ENCODE measurements at places on chromosomes 4 and X.
A peak's percentile ranks its signal among the peaks of the same experiment; 100 is the strongest.

DNA sequence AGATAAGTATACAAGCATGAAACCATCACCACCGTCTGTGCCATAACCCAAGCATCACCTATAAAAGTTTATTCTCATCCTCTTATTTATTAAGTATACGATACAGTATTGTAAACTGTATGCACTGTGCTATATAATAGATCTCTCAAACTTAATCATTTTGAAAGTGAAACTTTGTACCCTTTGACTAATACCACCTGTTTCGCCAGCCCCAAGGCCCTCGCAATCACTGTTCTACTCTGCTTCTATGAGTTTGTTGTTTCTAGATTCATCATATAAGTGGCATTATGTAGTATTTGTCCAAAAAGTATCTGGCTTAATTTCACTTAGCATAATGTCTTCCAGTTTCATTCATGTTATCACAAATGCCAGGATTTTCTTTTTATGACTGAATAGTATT lies 72.1 kb upstream of the DOCK11 start:
- no peak for DNase-seq

- no peak for DNase-seq
Observed at GRCh38 chrX:44996277-44996676, 123.3 kb downstream of the KDM6A start.

GRCh38 chr4:183878251-183878970 lies 26.7 kb upstream of the STOX2 start:
- DNase-seq, result no peak

- DNase-seq, result no peak
Observed at GRCh38 chrX:129938081-129938480, 32.1 kb downstream of the UTP14A start.

DNA sequence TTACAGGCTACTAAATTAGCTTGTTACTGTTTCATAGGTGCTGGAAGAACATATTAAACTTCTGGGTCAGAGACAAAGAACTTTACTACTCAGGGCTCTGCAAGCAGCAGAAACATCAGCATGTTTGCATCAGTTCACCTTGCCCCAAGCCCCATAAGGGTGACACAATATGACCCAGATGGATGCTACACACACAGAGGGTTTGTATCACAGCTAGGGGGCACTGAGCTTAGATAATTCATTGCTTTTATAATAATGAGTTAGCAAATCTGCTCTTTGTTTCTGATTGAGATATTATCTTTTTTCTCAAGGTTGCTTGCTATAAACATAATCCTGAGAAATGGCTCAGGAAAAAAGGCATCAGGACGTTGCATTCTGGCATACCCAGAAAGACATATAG lies 4.8 kb upstream of the SYNPO2 start:
- no peak for DNase-seq

GRCh38 chr4:38084877-38085711 lies 124.9 kb downstream of the PTTG2 start:
- DNase-seq, result no peak

DNA sequence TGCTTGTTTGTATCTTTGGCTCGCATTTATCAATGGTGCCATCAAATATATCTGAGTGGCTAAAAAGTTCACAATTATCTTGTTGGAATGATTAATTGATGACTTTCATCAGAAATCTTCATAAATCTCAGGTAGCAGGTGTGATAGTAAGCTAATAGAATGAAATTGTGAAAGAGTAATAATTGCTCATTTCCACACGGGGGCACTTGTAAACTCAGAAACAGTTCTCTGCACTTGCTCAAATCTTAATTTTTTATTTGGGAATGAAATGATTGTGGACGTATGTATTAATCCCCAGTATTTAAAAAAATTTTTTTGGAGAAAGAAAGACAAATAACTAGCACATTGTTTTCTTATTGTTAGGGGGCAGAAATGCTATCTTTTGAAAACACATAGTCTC lies 132.8 kb downstream of the DTHD1 start:
- no peak for DNase-seq

DNA sequence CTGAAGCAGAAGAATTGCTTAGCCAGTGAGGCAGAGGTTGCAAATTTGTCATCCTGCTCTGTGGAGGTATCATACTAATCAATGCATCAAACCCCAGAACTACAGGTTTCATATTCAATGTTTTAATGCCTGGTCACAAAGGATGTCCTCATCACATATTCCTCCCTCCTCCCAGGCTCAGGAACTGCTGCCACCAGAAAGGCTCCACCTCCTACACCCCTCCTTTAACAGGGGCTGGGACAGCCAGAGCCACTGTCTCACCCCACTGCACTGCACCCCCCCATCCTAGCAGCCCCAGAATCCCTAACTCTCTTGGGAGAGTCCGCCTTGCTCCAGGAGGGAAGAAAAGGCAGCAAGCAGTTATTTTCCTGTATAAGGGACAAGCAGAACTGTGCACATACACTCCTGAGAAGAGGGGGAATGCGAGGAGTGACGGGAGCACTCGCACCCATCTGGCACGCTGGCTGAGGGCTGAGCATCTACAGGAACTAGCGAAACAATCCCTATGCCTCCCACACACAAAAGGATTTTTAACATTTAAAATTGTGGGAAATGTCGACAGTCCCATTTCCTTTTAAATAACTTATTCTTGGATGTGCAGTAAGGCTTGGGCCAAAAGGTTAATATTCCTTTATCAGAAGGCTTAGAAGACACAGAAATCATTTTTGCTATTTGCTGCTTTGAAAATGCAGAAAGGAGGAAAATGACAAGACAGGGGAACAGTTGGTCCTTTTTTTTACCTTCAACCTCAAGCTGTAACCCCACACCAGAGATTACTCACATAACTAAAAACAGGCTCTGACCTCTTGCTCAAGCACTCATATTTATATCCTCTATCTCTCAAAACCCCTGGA lies 27.8 kb downstream of the CD99L2 start:
- DNase-seq, result no peak

GRCh38 chrX:35456891-35457290 lies 341.3 kb upstream of the MAGEB16 start:
- no peak for DNase-seq

DNA sequence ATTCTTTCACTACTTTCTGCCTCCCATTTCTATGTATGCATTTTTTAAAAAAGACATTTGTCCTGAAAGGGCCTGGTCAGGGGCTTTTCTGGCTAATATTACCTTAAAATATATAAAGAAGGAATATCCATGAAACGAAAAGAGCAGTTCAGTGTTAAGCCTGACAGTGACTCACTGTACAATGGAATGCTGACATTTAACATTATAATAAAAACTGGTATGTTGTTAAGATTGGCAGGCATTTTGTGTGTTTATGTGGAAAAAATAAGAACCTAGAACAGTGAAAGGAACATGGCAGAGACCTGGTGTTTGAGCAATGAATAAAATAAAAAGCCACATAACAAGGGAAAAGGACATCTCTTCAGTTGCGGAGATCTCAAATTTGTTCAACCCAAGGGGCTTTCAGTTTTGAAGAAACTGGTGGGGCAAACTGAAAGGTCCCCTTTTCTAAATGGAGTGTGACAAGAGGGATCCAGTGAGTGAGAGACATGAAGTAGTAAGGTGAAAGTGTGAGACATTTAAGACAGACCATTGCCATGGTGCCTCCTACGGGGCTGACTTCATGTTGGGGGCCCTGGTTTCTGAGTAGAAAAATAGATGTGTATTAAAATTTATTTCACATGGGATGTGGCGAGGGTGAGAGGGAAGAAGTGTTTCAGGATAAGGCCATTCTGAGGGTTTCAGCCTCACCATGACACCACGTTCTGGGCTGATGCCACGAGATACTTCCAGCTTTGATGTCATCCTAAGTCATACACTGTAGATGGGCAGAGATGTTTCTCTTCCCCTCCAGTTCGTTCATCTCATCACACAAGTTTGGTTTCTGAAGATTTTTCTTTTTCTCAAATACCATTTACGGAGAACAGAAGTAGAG lies 324.9 kb downstream of the PPP3CA start:
- DNase-seq, result no peak

- no peak for DNase-seq
Observed at GRCh38 chrX:12702509-12703091, 88.6 kb upstream of the PRPS2 start.

- no peak for DNase-seq
Observed at GRCh38 chr4:36979533-36979932, 265.0 kb upstream of the NWD2 start.

- DNase-seq, result no peak
Observed at GRCh38 chrX:130118441-130119311, 8.4 kb upstream of the ELF4 start.

DNA sequence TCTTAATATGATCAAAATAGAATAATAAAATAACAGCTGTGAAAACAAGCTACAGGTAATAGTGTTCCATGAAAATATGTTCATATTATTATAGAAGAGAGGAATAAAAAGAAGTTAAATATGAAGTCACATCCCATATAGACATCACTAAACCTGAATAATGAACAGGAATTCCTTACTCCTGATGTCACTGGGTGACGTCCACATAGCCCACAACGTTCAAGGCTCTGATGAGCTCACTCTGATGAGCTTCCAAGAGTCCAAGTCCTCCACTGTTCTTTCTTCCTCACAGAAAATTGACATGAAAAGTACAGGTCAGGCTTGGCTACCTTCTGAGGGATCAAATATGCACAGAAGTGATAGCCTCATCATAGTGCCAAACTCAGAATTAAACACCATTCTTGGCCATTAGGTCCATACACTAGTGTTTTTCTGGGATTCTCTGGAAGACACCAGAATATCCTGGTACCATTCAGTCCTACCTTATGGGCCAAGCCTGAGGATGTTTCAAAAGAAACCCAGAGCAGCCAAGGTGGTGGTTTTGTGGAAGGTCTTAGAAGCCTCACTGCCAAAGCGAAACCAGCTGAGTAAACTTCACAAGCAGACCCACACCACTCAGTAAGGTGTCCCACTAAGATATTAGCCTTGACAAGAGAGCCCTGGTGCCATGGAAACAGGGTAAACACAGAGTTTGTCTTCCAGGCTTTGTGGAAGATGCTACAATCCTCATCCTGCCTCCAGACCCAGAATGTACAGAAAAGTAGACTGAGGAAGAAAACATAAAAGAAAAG lies 138.4 kb upstream of the HHIP start:
- no peak for DNase-seq

DNA sequence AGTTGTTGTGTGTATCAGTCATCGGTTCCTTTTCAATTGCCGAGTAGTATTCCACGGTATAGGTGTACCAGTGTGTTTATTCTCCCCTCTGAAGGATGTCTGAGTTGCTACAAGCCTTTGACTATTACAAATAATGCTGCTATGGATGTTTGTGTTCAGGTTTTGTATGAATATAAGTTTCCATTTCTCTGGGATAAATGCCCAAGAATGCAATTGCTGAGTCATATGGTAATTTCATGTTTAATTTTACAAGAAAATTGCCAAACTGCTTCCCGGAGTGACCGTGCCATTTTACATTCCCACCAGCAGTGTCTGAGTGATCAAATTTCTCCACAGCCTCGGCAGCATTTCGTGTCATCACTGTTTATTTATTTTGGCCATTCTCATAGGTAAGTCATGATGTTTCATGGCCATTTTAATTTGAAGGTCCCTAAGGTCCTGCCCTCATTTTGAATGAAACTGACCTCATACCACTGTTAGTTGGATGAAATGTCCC lies 73.9 kb downstream of the IRF2 start:
- no peak for DNase-seq

- no peak for DNase-seq
Observed at GRCh38 chrX:42752730-42753129, 25.2 kb downstream of the PPP1R2C start.

- DNase-seq, result peak; percentile 45
Observed at GRCh38 chrX:119758731-119759247, 401 bp downstream of the SOWAHD start.

DNA sequence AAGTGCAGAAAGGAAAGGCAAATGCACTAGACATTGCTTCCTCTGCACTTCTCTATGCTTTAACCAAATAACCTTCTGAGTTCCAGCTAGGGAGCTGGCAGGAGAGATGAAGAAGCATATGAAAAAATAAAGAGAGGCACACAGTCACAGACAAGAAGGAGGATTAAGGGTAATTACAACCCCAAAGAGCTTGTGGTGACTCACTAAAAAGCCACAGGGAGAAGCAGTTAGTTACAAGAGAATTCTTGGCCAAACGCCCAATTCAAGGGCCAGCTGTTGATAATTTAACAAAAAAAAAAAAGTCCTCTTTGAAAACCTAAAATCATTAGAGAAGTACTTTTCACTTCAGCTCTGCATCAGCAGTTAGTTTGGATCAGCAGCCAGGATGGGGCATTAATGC lies 478.0 kb downstream of the KCNIP4 start:
- DNase-seq, result no peak

GRCh38 chrX:37816766-37817165 lies 30.6 kb downstream of the DYNLT3 start:
- DNase-seq, result no peak

DNA sequence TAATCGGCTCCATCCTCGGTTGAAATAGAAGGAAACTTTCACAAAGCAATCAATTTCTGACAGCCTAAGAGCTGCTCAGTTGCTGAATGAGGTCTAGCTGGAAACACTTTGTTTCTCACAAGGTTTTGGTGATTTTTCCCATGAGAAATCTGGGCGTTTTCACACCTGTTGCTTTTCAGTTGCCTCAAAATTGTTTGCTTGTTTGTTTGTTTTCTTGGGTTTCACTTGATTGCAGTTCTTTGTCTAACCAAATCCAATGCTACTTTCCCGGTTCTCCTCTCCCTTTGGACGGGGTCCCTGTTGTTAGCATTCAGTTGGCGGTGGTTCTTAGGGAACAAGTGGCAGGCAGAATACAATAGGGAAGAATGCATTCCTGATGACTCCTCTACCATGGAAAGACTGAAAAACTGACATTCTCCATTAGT lies 135.5 kb downstream of the PALLD start:
- DNase-seq, result no peak

- DNase-seq, result no peak
Observed at GRCh38 chr4:95985051-95985450, 145.2 kb downstream of the PDHA2 start.

GRCh38 chr4:185471235-185472102 lies at the start of gene CCDC110:
Gene CCDC110, minus strand, starts transcription at chr4:185471733. Its CDS starts 50 bp downstream, at chr4:185471683.
- DNase-seq, result peak; percentile 91

GRCh38 chr4:161907590-161907955 lies 256.2 kb downstream of the FSTL5 start:
- no peak for DNase-seq

DNA sequence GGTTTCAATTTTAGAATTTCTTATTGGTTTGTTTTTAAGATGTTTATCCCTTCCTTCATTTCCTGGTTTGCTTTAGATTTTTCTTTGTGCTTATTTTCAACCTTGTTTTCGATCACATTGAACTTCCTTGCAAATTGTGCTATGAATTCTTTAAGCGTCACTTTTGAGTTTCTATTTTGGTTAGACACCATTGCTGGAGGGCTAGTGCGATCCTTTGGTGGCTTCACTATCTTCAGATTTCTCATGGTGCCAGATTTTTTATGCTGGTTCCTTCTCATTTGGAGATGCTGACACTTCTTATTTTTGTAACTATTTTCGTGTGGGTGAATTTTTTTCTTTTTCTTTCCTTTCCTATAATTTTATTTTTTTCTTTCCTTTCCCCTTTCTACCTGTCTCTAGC lies 227.2 kb upstream of the HDX start:
- DNase-seq, result no peak

DNA sequence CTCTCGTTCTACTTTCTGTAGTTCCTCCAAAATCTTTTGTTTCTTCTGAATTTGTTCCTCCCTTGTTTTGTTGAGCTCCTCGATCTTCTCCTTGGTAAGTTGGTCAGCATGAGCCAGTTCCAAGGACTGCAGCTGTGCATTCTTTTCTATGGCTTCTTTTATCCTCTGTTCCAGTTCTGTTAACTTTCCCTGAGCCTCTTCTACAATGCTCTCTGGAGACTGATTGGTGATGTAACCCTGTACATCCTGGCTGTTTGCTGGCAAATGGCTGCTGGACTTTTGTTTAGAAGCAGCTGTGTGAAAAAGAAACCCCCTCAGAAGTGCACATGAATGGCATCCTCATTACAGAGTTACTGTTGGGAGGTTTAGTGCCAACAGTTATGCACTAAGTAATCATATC lies 70.5 kb upstream of the COX18 start:
- no peak for DNase-seq
